ENCODE measurements at places on chromosomes 6 and 20.

- no peak for DNase-seq
Measured at GRCh38 chr20:40488401-40488800, 200.6 kb downstream of the MAFB start.

DNA sequence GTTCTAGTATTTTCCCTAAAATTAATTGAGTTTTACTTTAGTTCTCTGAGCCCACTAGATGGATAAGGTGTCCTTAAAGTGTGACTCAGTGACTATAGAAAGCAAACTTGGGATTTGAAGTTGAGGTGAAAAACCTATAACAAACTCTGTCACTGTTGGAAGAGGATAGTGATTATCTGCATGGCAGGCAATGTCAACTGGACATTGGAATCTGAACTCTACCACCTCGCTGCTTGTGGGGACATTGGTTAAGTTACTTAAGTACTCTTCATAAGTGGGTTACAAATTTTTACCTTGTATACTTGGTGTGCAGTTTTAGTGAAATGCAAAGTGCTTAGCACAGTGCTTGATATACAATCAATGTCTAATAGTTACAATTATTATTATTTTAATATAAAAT is 87.9 kb upstream of the B3GAT2 start:
- no peak for DNase-seq

DNA sequence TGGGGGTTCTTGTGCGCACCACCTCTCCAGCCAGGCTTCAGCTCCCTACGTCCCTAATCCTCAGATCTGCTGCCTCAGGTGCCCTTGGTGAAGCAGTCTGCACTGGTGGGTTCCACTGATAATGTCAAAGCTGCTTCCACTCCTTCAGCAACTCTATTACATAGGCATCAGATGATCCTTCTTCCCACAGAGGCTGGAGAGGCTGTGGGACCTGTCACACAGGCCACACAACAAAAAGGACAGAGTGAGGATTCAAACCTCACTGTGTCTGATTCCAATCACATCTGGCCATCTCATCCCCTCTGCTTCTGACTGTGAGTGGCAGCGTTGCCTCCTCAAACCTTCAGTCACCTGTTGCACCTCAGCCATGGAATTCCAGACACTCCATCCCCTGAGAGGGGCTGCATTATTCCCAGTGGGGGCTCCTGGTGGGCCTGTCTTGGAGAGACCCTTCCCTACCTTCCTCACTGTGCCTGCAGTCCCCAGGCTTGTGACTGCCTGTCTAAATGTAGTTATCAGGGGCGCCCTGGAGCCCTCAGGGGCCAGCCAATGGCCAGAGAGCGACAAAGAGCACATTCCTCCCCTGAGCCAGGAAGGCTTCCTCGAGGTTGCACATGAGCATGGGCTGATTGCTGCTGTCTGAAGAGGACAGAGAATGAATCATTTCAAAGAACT is 211.4 kb upstream of the ECI2 start:
- DNase-seq: no peak

GRCh38 chr6:680666-681340 is 12.1 kb downstream of the EXOC2 start:
- DNase-seq: no peak

- DNase-seq: no peak
Measured at GRCh38 chr6:168032005-168032760, 34.7 kb downstream of the KIF25 start.

GRCh38 chr20:61600016-61600415 is 348.0 kb downstream of the CDH4 start:
- no peak for DNase-seq

All from SK-N-DZ (cell line).